MCF 10A (cell line): ENCODE measurements at places on chromosomes 2 and 18. TPM values are rescaled to one million over a fixed set of nuclear protein-coding genes. Genes with fewer than 3 reads are reported as not detected.

AOX1 gene
- 54.0 and 76.6 TPM in 2 replicates for total RNA-seq

CHRND gene
- not detected in 2 replicates for total RNA-seq

HAAO gene
- not detected in 2 replicates for total RNA-seq

UGT1A5 gene
- total RNA-seq: not detected in 2 replicates

PLEKHH2 gene
- 0.93 and 1.2 TPM in 2 replicates for total RNA-seq

CDK15 gene
- not detected in 2 replicates for total RNA-seq

ALPP gene
- 0.35 and 0.64 TPM in 2 replicates for total RNA-seq

B4GALT6 gene
- total RNA-seq: 6.0 and 14.5 TPM in 2 replicates

CRYBA2 gene
- not detected in 2 replicates for total RNA-seq

PJVK gene
- 7.4 and 10.4 TPM in 2 replicates for total RNA-seq

CTNNA2 gene
- not detected in 2 replicates for total RNA-seq

NR4A2 gene
- total RNA-seq: 1.4 and 2.6 TPM in 2 replicates

RPRM gene
- not detected in 2 replicates for total RNA-seq

CRIM1 gene
- 119 and 185 TPM in 2 replicates for total RNA-seq

NT5C1B gene
- not detected in 2 replicates for total RNA-seq

GREB1L gene
- 9.4 and 11.0 TPM in 2 replicates for total RNA-seq

GPR35 gene
- total RNA-seq: 0.42 and 0.81 TPM in 2 replicates

KLHL14 gene
- total RNA-seq: not detected in 2 replicates

GALNT13 gene
- total RNA-seq: 0.44 and 0.54 TPM in 2 replicates

CXCR4 gene
- 0.54 and 1.1 TPM in 2 replicates for total RNA-seq

ORC2 gene
- total RNA-seq: 51.5 and 54.4 TPM in 2 replicates

UGT1A4 gene
- 0.12 TPM in 1 of 2 replicates, not detected in the other for total RNA-seq

SOX11 gene
- total RNA-seq: not detected in 2 replicates

CRYGD gene
- not detected in 2 replicates for total RNA-seq

SLC5A7 gene
- not detected in 2 replicates for total RNA-seq

CHRNG gene
- not detected in 2 replicates for total RNA-seq

KIF5C gene
- 0.10 and 0.21 TPM in 2 replicates for total RNA-seq

ZNF521 gene
- not detected in 2 replicates for total RNA-seq

C2orf66 gene
- total RNA-seq: 0.61 and 0.98 TPM in 2 replicates

GALNT14 gene
- total RNA-seq: 4.6 and 6.8 TPM in 2 replicates

ABCB11 gene
- total RNA-seq: 0.05 TPM in 1 of 2 replicates, not detected in the other
